ENCODE measurements at places on chromosomes 11 and 22.

- peak; percentile 13 for DNase-seq
These were observed 3.2 kb downstream of the CTSD start for GRCh38 chr11:1760351-1761109.

DNA sequence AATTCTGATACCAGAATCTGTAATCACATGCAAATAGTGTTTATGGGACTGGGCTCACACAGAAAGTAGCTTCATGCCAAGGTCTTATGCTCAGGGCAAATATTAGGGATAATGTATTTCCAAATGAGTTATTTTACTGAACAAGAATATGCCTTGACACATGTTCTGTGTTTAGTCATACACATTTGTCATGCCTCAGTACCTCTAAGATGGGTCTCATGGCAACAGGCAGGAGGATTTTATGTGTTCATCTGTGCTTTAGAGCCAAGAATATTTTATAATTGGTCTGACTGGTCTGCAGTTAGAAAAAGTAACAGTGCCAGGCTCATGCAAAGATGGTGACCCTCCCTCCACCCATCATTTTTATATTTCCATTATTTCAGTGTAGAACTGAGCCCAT is 49.1 kb downstream of the JAM3 start:
- DNase-seq: no peak

DNA sequence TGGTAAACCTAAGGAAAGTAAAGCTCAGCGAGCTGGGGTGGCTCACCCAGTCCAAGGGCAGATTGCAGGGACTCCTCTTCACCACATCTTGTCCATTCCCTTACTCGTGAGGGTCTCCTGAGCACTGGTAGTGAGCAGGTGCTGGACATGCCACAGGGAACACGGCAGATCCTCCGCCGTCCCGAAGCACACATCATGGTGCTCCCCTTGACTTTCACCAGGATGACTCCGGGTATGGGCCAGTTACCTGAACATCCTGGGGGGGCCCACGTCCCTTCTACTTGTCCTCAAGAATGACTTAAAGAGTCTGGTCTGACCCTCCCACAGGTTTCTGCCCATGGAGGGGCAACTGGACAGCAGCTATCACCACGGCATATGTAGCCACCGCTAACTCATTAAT is 8.0 kb upstream of the SF1 start:
- no peak for DNase-seq

DNA sequence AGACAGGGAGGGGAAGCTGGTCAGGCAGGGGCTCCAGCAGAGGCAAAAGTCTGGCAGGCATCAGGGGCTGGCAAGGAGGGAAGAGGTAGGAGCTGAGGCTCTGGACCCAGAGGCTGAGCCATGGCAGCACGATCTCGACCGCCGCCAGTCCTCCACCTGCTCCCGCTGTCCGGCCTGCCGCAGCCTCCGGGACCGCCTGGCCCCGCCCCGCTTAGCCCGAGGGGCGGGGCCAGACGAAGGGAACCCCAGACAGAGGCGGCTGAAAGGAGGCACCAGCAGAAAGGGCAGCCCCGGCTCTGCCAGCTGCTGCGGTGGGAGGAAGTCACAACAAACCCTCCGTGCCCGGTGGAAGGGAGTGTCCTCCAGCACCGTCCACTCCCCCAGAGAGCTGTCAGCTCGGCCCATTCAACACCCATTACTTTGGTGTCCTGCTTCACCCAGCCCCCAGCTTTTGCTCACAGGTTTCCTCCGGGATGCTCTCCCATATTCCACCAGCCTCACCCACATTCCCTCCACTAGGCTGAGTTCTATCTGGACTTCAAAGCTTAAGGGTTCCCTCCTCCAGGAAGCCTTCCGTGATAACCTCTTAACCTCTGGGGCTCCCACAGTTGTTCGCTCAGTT is at the start of gene MFNG:
Gene MFNG, minus strand, starts transcription at position 161 of the 622 bp plus-strand sequence. CDS start 207 bp downstream, outside the sequence.
- DNase-seq: peak; percentile 80

GRCh38 chr11:43834286-43834685 is 46.3 kb upstream of the ALKBH3 start:
- no peak for DNase-seq

DNA sequence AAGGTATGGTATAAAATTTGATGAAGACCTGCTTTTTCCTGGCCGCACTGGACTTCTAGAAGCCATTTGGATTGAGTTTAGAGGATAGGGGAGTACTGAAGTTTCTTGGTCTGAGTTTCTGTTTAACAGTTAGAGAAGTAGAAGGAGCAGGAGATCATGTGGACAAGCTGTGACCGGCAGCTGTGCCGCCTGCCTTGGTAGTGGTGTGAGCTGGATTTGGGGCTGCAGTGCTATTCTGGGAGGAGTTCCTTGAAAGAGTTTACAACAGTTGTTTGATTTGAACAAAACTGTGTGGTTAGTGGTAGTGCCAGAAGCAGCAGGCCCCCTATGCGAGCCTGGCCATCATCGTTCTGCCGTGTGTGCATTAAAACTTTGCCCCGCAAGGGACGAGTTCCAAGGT is 105.2 kb downstream of the PDHX start:
- DNase-seq: no peak

GRCh38 chr11:132052904-132053303 is 682.5 kb downstream of the NTM start:
- DNase-seq: no peak

DNA sequence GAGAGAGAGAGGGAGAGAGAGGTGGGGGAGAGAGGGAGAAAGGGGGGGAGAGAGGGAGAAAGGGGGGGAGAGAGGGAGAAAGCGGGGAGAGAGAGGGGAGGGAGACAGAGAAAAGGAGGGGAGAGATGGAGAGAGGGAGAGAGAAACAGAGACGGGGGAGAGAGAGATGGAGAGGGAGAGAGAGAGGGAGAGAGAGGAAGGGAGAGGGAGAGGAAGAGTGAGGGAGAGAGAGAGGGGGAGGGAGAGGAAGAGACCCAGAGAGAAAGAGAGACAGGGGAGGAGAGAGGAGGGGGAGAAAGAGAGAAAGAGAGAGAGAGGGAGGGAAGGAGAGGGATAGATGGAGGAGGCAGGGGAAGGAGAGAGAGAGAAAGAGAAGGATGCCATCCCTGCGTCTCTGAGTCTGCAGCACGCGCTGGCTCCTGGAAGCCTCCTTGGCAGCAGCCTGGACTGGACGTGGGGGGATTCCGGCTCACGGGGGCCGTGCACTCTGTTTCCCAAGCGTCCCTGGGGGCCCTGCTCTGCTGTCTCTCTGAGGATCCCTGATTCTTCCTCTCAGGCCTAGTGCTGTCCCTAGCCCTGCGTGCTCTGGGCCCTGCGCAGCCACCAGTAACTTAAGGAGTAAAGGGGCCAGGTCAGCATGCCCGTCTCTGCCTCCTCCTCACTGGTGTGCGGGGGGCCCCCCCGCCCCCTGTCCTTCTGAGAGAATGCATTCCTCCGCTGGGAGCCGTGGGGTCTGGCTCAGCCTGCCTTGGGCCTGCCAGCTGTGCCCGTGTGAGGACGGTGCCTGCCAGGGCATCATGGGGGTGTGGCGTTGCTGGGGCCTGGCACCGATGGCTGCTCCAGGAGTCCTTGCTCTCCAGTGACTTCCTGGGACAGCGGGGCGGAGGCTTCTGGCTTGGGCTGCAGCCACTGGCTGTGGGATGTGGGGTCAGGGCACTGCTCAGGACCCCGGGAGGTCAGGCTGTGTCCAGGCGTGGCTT is 429.5 kb downstream of the TBC1D22A start:
- no peak for DNase-seq

- no peak for DNase-seq
These were observed 34.9 kb downstream of the MAPK1 start for GRCh38 chr22:21832291-21833290.

GRCh38 chr11:74849525-74850391 is 99.1 kb downstream of the XRRA1 start:
- DNase-seq: no peak

- no peak for DNase-seq
These were observed 287.4 kb downstream of the BUD13 start for GRCh38 chr11:116485425-116485824.

GRCh38 chr11:67581469-67581868 is 2.1 kb upstream of the GSTP1 start:
- no peak for DNase-seq

GRCh38 chr11:73213196-73214143 is 4.6 kb upstream of the P2RY2 start:
- DNase-seq: no peak

DNA sequence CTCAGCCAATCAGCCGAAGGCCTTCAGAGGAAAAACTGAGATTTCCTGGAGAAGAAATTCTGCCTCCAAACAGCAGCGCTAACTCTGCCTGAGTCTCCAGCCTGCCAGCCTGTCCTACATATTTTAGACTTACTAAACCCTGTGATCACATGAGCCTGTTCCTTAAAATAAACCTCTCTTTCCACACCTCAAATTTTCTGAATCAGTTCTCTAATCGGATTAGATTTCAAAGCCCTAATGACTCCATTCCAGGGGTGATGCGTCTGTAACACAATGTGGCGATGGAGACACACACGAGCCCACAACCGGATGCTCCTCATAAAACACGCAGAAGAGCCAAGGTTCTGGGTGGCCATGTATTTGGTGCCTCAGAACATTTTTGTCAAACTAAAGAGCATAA is 1371.2 kb downstream of the BRD1 start:
- no peak for DNase-seq

- DNase-seq: no peak
These were observed 13.6 kb upstream of the TMEM216 start for GRCh38 chr11:61378713-61379313.

- DNase-seq: no peak
These were observed 65.5 kb downstream of the C11orf91 start for GRCh38 chr11:33635161-33635560.

- no peak for DNase-seq
These were observed 422.3 kb downstream of the SOX6 start for GRCh38 chr11:15933886-15934625.

DNA sequence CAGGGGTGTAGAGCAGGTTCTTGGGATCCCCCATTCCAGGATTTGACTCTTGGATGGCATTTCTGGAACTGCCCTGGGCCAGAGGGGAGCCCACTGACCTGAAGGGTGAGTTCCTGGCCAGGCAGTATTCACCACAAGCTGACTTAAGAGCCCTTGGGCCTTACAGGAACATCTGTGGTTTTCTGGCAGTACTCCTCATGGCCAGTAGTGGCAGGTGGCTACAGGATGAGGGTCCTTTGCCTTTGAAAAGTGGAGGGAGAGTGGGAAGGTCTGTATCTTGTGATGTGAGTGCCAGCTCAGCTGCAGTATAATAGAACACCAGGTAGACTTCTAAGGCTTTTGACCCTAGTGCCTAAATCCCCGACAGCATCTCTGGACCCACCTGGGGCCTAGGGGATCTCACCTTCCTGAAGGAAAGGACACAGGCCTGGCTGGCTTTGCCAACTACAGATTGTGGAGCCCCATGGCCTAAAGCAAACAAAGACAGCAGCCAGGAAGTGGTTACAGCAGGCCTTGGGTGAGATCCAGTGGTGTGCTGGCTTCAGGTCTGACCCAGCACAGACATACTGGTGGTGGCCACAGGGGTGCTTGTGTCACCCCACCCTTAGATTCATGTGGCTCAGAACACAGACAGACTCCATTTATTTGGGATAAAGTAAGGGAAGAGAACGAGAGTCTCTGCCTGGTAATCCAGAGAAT is 9.0 kb downstream of the OR51S1 start:
- no peak for DNase-seq

- DNase-seq: no peak
These were observed 52.5 kb downstream of the TRIM44 start for GRCh38 chr11:35714882-35715627.

DNA sequence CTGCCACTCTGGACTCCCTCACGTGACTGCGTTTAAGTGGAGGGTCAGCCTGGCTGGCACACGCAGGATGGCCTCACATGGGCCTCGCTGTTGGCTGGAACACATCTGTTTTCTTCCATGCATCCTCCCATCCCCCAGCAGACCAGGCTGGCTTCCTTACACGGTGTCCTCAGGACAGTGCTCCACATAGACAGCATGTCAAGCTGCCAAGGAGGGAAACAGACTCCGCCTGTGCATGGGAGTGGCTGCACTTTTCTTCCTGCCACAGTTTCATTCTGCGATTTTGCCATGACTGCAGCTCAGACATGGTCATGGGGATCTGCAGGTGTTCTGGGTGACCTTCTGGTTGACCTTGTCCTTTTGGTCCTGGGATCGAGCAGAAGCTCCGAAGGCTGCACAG is 344.2 kb downstream of the SHANK2 start:
- no peak for DNase-seq

DNA sequence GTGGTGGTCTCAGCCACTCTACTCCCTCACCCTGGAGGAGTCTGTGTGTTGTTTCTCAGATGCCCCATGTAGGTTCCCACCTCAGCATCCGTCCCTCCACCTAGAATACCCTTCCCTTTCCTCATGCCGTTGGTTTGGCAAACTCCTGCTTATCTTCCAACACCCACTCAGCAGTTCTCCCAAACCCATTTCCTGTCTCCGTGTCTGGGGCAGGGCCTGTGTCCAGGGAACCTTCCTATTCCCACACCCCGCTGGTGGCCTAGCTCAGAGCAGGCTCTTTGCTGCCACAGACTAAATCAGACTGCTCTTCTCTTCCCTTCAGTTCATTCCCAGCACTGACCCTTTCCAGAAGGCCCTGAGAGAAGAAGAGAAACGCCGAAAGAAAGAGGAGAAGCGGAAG is 7.5 kb upstream of the SREBF2 start:
- no peak for DNase-seq

DNA sequence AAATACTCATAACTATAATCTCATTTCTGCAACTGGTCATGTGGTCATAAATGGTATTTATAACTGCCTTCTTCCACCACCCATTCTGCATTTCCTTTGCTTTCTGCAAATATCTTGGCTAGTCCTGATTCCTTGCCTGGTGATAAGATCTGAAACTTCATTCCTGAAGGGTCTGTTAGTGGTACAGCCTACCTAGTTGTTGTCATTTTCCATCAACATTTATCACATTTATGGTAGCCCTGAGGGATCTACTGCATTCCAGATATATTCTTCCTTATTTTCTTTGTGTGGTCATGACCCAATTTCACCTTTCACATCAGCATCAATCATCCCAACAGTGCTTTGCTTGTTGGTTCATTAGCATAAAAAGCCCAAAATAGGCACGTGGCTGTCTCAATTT is 50.1 kb downstream of the DDX6 start:
- no peak for DNase-seq

GRCh38 chr11:108592591-108593213 is 866 bp downstream of the EXPH5 start:
- peak; percentile 37 for DNase-seq

GRCh38 chr11:36057379-36058042 is 113.6 kb downstream of the LDLRAD3 start:
- DNase-seq: no peak

- peak; percentile 32 for DNase-seq
These were observed 938 bp downstream of the LAYN start for GRCh38 chr11:111541254-111542061.

DNA sequence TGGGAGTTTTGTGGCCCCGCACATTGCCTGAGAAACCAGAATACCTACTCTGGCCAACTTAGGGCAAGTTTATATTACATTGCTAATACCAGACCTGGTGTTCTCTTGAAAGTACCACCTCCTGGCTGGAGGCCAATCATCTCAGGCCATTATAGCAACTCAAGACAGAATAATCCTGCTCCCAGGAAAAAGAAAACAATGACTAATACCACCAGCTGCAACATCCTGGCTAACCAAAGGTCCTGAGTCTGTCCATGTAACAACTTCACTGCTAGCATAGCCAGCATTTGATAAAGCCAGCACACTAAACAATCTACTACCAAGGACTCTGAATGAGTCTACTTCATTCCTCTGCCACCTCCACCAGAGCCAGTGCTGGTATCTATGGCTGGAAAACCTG is 1298.7 kb upstream of the CNTN5 start:
- no peak for DNase-seq

- no peak for DNase-seq
These were observed 53.6 kb upstream of the GRIK4 start for GRCh38 chr11:120457996-120458395.

GRCh38 chr11:111309215-111309915 is 11.0 kb downstream of the POU2AF3 start:
- DNase-seq: no peak

Data from glutamatergic neuron (in vitro differentiated cells).